Amygdala (tissue), 56 donors: ENCODE measurements at places on chromosomes 12 and 14.
A peak's percentile ranks its signal among the peaks of the same experiment; 100 is the strongest.

- DNase-seq = no peak
Observed at GRCh38 chr14:92475451-92476187, 38.0 kb upstream of the RIN3 start.

GRCh38 chr14:104479901-104480300 lies 99.7 kb upstream of the C14orf180 start:
- no peak for DNase-seq

- no peak for DNase-seq
Observed at GRCh38 chr12:30440826-30441602, 254.7 kb downstream of the IPO8 start.

- DNase-seq = no peak
Observed at GRCh38 chr14:23580152-23580926, 1.7 kb upstream of the JPH4 start.

DNA sequence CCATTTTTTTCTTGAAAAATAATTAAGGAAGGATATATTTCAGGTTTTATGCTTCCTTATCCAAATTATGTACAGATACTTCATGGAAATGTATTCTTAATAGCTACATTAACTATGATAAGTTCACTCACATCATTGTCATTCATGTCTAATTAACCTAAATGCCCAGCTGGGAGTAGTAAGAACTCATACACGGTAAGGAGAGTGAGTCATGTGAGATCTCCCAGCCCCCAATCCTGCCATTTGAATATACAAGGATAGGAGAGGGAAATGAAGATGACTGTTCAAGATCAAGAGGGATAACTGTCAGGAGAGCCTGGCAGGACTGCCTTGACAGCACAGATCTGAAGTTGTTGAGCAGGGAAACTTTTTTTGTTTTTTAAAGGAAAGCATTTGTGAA lies 343.4 kb upstream of the USP15 start:
- no peak for DNase-seq

- DNase-seq = peak; percentile 30
Observed at GRCh38 chr12:32896432-32897280, at the start of gene PKP2. PKP2 (minus strand) TSS chr12:32896777; CDS start chr12:32896731, 46 bp downstream.

DNA sequence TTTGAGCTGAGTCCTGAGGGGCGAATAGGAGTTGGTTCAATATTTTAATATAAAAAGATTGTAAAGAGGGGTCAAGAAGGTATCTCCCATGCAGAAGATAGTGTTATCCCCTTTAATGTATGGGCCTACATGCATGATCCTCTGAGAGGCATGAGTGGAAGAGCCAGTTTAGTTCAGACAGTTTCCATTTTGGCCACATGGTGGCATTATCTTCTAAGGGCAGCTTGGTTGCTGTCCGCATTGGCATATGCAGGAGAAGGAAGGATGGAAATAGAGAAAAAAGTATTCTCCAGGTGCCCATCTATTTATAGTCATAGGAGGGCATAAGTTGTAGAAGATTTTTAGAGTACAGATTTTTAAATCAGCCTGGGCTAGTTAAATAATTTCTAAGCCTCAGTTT lies 5.4 kb downstream of the SAMD4A start:
- DNase-seq = no peak

DNA sequence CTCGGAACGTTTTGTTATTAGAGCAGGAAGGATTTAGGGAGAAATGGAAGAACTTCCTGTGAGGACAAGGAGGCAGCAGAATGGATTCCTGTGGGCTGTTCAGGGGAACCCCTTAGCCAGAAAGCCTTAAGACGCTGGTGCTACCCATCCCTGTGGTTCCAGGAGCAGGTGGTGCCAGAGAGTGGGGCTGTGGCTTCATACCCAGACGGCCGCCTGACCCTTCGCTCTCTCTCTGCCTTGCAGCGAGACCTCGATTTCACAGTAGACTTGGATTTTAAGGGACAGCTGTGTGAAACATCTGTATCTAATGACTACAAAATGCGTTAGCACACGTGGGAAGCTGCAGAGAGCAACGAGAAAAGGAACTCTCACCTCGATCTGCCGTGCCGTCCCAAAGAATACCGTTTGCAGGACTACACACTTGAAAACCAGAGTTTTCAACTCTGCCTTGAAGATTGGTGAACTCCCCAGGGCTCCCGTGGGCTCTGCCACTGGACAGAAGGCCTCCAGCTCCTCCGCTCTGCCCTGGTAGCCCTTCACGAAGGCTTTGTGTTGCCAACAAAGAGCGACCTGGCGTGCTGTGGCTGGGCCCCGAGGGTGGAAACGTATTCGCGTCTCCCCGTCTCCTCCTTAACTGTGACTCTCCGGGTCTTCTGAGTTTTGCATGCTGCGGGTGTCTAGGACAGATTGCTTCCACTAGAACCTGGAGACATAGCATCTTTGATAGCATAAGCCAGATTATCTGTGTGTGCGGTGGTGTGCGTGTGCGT lies 102.0 kb downstream of the PRMT8 start:
- no peak for DNase-seq

- DNase-seq = no peak
Observed at GRCh38 chr12:13149411-13149810, 45.9 kb upstream of the GSG1 start.

DNA sequence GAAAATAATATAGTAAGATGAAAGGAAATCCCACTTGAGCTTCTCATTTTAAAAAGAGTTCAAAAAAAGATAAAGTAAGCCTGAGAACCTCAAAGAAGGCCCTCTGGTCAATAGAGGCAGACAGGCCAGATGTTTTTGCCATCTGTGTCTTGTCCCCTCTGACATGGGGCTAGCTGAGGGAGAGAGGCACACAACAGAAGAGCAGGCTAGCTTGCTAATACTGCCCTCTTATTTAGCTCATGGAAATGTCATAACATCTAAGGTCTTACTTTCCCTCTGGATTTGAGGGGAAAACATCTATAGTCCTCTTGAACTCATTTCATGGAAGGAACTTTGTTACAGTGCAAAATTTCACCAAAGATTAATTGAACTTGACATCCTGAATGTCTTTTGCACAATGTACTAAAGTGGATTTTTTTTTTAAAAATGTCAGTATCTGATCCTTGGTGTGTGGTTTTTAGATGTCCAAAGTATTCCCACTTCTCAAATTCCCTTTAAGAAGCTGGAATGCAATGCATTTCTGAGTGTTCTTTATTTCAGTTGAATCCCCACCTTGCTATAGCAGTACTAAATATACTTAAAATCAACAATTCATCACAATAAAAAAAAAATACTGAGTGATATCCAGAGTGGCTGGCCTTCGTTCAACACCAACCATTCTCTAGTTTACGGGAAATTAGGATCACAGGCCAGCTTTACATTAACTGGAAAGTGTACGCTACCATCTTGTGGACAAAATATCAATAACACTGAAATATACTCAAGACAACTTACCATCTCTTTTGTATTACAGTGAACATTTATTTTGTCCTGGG lies 176.7 kb downstream of the PAH start:
- no peak for DNase-seq

DNA sequence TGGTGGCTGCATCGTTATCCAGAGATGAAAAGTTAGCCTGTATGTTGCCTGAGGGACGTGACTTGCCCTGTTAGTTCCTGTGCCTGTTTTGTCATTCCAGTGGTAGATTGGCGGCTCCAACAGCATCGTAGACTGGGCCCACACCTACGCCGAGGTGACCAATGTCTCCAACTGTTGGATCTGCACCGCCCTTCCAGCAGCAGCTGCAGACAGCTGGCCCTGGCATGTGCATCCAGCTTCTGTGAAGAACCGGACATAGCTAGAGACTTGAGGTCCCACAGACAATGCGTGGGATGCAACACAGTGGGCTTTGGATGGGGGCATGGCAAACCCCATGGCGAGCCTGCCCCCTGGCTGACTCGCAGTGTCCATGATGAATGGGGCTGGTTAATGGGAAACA lies 93.0 kb upstream of the TMPO start:
- no peak for DNase-seq

DNA sequence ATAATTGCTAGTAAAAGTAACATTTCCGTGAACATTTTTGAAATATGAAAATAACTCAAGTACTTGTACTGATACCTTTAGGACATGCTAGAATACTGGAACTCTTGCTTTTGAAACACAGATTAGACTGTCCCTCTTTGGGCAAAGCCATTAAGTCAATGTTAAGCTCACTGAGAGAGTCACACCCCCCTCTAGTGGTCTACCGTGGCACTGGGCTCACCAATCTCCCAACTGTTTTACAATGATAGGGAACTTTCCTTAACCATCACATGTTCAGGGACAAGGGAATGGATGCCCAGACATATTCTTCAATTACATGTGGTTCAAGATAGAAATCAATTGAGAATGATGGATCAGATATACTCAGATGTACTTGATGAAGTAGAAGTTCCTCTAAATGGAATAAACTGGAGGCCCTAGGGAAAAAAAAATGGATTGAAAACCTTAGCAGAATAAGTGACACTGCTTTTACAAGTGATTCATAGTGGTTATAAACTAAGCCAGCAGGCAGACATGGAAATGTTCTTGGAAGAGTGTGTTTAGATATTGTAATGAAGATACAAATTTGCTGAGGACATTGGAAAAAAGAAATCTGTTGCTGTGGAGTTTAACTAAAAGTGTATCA lies 17.8 kb downstream of the NANOG start:
- no peak for DNase-seq

- no peak for DNase-seq
Observed at GRCh38 chr12:93972411-93973208, 175.8 kb upstream of the PLXNC1 start.

DNA sequence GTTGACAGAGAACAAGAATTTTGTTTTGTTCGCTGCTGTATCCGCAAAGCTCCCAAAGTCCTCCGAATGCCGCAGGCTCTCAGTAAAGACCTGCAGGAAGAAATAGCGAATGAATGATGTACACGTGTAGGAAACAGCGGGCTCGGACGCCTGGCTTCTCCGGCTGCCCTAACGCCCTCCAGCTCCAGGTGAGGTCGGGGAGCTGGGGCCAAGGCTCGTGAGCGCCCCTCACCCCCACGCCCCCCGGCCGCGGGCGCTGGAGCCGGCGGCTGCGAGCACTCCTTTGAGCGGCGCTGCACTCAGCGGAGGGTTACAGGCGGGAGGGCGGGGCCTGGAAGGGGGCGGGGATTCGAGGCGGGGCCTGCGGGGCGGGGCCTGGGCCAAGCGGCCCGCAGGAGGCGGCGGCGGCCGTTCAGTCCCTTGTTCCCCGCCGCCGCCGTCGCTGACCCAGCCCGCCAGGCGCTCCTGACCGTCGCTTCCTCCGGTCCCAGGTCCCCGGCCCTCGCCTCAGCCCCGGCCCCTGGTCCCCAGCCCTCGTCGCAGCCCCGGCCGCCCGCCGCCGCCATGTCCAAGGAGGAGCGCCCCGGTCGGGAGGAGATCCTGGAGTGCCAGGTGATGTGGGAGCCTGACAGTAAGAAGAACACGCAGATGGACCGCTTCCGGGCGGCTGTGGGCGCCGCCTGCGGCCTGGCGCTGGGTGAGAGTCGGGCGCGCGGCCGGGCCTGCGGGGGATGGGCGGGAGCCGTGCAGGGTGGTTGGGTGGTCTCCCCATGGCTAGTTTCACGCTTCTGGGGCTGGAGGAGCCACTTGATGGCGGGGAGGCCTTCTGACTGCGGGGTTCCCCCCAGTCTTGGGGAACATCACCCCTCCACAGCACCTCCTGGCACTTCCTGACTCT lies at the start of gene AACS:
TSS of gene AACS (plus strand) at position 415 of the 898 bp plus-strand sequence. CDS start at position 565, 150 bp downstream.
- DNase-seq = peak; percentile 80

DNA sequence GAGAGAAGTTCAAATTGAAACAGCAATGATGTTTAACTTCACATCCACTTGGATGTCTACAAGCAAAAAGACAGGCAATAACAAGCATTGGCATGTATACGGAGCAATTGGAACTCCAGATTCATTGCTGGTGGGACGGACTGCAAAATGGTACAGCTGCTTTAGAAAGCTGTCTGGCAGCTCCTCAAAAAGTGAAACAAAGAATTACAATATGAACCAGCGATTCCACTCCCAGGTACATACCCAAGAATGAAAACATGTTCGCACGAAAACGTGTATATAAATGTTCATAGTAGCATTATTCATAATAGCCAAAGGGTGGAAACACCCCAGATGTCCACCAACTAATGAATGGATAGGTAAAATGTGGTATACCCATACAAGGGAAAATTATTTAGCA lies 125.7 kb downstream of the HMGA2 start:
- no peak for DNase-seq

GRCh38 chr14:73753124-73753886 lies 39.1 kb upstream of the PNMA1 start:
- DNase-seq = peak; percentile 45

DNA sequence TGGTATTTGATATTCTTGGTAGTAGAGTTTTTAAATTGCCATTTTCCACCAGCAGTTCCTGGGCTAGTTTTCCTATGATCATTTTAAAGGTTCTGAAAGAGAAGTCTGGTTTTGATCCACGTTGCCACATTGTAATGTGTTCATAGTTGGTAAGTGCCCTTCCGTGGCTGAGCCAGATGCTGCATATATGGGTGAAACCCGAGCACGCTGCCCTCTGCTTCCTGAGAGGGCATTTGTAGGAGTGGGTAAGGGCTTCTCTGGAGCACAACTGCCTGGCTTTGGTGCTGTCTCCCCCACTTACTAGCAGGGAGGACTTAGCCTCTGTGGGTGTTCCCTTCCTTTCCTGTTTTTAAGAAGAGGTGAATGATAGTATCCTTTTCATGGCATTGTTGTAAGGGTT lies 7.1 kb downstream of the SNRNP35 start:
- no peak for DNase-seq

DNA sequence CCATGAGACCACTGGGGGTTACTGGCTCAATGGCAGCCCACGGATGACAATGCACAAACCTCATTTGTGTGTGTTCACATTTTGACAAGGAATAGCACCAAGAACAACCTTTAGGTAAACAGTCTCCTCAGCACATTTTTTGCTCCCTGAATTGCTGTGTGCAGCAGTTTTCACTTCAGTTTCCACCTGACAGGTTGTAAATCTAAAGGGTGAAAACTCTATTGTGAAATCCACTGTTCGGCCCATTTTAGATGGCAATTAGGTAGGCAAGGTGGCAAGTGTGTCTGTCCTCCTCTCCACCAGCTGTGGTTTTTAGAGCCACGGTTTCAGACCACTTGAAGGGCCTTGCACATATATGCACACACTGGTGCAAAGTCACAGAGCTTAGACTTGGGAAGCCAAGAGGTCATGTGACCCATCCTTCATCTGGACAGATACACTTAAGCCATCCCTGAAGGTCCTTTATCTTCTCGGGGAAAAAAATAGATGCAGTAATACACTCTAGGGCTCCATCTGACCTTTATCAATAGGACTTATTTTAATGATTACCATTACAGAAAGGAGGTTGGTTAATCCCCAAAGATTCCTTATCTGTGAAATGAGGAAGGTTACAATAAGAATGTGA lies 23.2 kb downstream of the HAL start:
- DNase-seq = no peak

GRCh38 chr14:31966896-31967668 lies 110.0 kb upstream of the ARHGAP5 start:
- DNase-seq = no peak

- no peak for DNase-seq
Observed at GRCh38 chr14:63745858-63746425, 18.1 kb upstream of the SGPP1 start.

DNA sequence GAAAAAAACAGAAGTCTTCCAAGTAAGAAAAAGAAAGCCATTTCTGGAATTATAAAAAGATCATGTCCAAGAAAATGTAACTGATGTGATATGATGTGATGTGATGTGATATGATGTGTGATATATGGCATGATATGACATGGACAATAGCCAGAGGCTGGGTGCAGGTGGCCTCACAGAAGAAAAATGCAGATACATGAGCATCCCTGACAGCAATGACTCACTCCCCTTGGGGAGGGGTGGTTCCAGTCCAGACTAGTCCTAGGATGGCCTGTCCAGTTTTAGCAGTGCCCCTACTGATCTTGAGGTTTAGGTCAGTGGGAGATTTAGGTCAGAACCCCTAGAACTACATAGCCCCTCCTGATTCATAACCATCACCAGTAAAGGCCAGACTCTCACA lies 3.5 kb upstream of the RHOJ start:
- DNase-seq = no peak
